T follicular helper cell (primary cell): ENCODE measurements at places on chromosomes 11 and 22.

DNA sequence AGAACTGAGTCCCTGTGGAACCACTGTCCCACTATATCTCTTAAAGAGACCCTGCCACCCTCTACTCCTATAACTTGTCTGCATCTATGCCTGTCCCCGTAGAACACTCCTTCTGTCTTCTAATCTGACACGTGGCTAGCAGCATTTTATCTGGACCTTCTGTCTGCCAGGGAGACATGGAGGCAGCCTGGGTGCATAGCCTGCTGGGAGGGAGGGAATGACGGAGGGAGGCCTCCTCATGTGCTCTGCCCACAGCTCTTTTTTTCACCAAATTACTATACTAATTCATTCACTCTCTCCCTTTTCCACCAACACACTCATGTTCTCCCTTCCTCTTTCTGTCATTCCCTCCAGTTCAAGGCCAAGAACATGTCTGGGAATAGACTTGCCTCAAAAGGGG, 7.6 kb upstream of the THRSP start:
- no peak for DNase-seq

DNA sequence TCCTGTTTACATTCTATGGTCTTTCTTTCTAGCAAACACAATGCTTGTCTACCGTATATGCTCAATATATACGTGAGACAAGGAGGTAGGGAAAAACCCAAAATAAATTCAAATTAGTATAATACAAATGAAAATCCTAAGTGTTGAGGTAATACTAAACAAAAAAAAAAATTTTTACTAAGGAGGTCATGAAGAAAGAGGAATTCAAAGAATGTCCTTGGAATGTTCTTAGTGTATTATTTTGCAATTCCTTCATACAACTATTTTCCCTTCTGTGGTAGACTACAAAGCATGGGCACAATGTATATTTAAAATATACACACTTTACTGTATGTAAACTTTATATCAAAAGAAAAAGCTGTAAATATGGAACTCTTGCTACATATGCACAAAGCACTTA, 36.4 kb downstream of the PIK3C2A start:
- no peak for DNase-seq

- DNase-seq, result no peak
These were observed 116.8 kb upstream of the NECTIN1 start for GRCh38 chr11:119845756-119846155.

DNA sequence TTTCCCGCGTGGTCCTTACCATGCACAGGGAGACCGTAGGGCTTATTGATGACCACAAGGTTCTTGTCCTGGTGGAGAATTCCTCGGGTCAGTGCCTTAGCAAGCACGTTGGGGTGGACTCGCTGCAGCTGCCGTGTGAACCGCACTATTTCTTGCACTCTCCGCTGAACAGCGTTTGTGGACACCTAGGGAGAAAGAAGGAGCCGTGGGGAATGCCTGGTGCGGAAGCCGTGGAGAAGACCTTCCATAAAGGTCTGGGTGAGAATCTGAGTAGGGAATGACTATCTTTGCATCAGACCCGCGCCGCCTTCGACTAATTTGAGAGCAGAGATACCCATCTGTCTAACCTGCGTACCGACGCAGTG, 597 bp downstream of the RPUSD4 start:
- DNase-seq, result no peak

GRCh38 chr11:20192151-20192550, 31.9 kb upstream of the DBX1 start:
- no peak for DNase-seq

- no peak for DNase-seq
These were observed 6.9 kb downstream of the OR10V1 start for GRCh38 chr11:59706518-59707285.

DNA sequence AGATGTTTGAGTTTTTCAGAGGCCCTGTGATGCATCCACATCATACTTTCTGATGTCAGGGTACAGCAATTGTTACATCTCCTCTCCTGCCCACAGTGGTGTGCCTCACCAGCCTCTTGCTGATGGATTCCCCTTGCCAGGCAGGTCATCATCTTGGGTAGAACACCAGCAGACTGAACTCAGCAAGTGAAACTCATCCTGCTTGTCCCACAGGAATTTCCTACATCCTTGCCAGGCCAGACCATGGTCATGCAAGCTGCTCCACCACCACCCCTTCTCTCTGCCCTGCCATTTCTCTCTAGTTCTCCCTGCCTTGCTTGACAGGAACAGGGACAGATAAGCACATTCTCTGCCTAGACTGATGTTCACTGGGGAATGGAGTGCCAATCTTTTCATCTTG, 85.9 kb downstream of the PAX6 start:
- DNase-seq, result no peak

DNA sequence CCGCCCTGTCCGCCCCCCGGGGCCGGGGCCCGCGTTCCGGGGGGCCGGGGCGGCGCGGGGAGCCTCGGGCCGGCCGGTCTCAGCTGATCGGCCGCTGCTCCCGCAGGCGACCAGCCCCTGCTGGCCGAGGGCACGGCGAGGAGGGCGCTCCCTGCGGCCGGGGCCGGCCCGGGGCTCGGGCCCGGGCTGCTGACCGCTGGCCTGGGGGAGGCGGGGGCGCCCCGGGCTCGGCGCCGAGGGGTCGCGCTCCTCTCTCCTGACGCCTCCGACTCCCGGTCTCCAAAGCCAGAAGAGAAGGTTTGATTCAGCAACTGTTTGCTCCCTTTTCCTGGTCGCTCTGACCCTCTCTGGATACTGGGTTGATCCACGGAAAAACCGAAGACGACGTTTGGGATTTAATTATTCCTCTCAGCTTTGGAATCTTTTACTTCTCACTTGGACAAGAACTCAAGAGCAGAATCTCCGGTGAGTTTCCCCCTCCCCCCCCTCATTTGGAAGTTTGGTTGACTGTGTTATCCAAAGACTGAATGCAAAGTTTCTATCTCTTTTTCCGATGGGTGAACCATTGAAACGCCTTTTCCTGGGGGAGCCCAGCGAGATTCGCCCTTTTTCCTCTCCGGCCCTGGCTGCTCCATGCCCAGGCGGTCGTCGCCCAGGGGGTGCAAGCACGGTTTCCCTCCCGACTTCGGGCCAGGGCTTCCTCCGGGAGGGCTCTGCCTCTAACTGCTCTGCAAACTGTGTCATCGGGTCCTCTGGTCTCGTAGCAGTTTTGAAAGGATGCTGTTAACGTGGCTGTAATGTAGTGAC, 725 bp downstream of the KDM2A start:
- no peak for DNase-seq

DNA sequence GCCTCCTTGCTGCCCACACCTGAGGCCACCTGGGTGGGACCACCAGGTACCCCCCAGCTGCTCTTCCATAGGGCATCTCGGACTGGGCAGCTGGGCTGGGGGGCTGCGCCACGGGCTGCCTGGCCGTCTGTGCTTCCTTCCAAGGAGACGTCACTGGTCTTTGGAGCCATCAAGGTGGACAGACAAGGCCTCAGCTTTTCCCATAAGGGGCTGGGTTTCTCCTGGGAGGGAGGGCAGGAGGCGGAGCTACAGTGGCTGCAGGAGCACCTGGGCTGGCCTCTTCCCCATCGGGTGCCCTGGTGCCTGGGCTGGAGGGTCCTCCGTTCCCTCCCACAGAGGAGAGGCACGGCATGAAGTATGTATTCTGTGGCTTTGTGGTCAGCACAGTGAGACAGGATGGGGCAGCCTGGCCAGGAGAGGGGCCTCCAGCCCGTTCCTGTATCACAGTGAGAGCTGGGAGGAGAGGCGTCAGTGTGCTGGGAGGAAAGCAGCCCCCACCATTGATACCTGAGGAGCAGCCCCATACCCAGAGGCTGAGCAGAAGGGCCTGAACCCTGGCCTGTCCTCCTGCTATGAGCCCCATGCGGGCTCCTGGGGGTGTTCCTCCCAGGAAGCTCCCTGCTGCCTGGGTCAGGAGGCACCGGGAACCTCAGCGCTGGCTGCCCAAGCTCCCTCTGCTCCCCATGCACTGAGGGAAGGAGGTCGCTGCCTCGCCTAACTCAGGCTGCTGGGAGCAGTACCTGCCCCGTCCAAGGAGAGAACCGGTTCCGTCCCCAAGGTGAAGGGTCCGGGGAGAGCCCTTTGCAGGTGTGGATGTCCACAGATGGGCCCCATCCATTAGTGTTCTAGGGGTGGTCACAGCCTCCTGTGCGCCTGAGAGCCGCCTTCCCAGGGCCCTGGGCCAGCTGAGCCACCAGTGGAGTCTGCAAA, 1075.0 kb downstream of the BRD1 start:
- DNase-seq, result no peak

DNA sequence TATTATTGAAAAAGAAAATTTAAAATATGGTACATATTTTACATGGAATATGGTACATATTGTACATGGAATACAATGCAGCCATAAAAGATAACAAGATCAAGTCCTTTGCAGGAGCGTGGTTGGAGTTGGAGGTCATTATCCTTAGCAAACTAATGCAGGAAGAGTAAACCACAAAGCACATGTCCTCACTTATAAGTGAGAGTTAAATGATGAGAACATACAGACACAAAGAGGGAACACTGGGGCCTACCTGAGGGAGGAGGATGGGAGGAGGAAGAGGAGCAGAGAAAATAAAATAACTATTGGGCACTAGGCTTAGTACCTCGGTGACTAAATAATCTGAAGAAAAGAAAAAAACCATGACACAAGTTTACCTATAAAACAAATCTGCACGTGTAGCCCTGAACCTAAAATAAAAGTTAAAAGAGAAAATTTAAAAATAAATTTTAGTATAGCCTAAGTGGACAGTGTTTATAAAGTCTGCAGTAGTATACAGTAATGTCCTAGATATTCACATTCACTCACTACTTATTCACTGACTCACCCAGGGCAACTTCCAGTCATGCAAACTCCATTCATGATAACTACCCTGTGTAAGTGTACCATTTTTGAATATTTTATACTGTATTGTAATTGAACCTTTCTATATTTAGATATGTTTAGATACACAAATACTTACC, 204.4 kb downstream of the FAM76B start:
- DNase-seq, result no peak

- DNase-seq, result no peak
These were observed 35.6 kb downstream of the NXPE1 start for GRCh38 chr11:114524122-114524521.

DNA sequence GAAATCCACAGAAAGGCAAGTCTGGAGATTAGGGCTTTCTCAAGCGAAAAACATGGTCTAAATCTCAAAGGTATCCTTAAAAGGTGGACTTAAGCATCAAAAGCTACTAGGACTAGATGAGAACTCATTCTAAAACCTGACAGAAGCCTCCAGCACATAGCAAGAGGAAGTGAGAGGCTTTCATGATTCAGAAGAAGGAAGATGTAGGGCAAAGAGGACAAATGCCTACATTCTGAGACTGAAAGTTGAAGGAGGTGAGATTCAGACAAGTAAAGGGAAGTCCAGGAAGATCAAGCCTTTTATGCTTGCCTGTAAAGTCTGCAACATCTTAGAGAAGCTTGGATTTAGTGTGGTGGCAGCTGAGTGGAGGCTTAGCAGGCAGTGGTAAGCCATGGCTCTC, 98.9 kb downstream of the PGR start:
- no peak for DNase-seq

- no peak for DNase-seq
These were observed 135.6 kb downstream of the CSNK2A3 start for GRCh38 chr11:11217289-11217928.
